ENCODE measurements at places on chromosomes 7 and 10. TPM values are rescaled to one million over a fixed set of nuclear protein-coding genes. Genes with fewer than 3 reads are reported as not detected.

- no peak overlapping the region for H3K27ac ChIP-seq
- no peak for DNase-seq
- no peaks in the 10 kb centered on the region for H3K36me3 ChIP-seq
These were observed 39.7 kb downstream of the MALSU1 start for GRCh38 chr7:23338863-23339262.

GRCh38 chr7:106659166-106659962 lies 1.6 kb downstream of the CCDC71L start:
- H3K27me3 ChIP-seq = peaks cover 3% of the 10 kb centered on the region
- DNase-seq = no peak
- peaks cover 29% of the 10 kb centered on the region for H3K4me1 ChIP-seq

DNA sequence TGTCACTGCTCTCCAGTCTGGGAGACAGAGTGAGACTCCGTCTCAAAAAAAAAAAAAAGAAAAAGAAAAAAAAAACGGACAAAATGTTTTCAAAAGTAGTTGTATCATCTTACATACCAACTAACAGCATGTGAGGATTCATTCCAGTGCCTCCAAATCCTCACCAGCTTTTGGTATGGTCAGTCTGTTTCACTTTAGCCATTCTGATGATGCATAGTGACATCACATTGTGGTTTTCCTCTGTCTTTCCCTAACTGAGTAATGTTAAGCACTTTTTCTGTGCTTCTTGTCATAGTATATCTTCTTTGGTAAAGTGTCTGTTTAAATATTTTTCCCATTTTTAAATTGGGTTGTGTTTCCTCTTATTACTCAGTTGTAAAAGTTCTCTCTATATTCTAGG lies 251.4 kb upstream of the CTBP2 start:
- no peak overlapping the region for H3K4me3 ChIP-seq
- H3K27me3 ChIP-seq = no peaks in the 10 kb centered on the region
- H3K4me1 ChIP-seq = no peaks in the 10 kb centered on the region
- DNase-seq = no peak

DNA sequence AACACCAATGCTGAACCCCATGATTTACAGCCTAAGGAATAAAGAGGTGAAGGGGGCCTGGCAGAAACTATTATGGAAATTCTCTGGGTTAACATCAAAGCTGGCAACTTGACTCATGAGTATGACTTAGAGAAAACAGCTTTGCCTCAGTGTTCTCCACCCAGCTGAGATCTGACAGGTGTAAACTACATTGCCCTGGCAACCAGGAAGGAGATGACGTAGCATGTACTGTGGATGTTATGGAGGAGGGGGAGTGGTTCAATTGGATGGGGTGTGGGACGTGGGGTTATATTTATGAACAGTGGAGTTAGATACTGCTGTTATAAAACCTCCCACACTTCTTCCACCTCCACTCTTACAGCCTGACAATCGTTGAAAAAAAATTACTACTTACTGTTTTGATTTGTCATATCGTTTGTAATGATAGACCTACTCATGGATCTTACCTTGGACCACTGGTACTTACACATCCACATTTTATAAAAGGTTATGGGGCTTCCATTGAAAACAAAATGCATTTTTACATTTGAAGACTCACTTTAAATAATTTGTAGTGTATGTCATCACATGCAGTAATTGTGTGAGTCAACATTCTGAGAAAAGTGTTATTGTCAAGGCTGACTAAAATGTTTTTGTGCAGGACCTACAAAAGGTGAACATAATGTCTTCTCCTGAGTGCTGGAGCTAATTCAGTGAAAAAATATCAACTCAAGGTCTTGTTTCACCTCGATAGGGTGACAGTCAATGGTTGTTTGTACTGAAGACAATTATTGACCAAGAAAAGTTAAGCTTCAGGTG lies 6.4 kb downstream of the OR2F1 start:
- peaks cover 26% of the 10 kb centered on the region for H3K27me3 ChIP-seq
- no peak overlapping the region for H3K4me3 ChIP-seq
- H3K27ac ChIP-seq = no peak overlapping the region
- no peak for DNase-seq
- no peaks in the 10 kb centered on the region for H3K36me3 ChIP-seq

DNA sequence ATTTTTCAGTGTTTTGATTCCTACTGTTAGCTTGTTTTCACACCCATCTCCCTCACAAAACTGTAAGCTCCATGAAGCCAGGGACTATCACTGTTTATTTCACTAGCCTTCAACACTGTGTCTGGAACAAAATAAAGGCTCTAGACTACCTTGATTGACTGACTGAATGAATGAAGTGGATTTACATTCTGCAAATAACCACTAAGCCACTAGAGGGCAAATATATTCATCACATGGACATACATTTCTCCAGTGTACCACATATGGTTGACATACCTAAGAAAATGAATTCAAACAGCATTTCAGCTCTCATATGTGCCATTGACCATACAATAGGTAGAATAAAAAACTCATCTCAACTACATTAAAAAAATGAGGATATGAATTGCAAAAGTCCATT lies 185.9 kb downstream of the RAB11FIP2 start:
- no peak for DNase-seq
- H3K4me3 ChIP-seq = no peak overlapping the region
- no peaks in the 10 kb centered on the region for H3K4me1 ChIP-seq
- H3K27me3 ChIP-seq = peaks cover 6% of the 10 kb centered on the region
- H3K27ac ChIP-seq = no peak overlapping the region
- no peaks in the 10 kb centered on the region for H3K36me3 ChIP-seq

DNA sequence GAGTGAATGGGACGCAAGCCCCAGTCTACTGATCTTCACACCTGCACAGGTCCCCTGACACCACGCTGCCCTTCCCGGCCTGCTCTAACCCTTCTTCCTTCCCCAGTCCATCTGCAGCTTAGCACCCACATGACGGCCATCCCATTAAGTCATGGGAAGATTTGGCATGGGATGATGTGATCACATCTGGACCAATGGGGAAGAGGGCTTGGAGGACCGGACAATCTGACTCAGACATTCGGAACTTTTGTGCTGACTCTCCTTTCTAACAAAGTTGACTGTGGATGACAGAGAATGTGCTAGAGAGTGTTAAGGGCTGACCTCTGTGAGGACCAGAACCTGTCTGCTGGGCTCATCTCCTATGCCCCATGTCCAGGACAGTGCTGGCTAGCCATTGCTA lies 15.6 kb downstream of the CXCL12 start:
- H3K4me1 ChIP-seq = no peaks in the 10 kb centered on the region
- no peak for DNase-seq
- no peak overlapping the region for H3K4me3 ChIP-seq
- no peaks in the 10 kb centered on the region for H3K36me3 ChIP-seq

- H3K36me3 ChIP-seq = peaks cover 14% of the 10 kb centered on the region
- no peak overlapping the region for H3K27ac ChIP-seq
- H3K4me3 ChIP-seq = no peak overlapping the region
- H3K4me1 ChIP-seq = peaks cover 61% of the 10 kb centered on the region
These were observed 18.9 kb downstream of the TPK1 start for GRCh38 chr7:144817001-144817400.

DNA sequence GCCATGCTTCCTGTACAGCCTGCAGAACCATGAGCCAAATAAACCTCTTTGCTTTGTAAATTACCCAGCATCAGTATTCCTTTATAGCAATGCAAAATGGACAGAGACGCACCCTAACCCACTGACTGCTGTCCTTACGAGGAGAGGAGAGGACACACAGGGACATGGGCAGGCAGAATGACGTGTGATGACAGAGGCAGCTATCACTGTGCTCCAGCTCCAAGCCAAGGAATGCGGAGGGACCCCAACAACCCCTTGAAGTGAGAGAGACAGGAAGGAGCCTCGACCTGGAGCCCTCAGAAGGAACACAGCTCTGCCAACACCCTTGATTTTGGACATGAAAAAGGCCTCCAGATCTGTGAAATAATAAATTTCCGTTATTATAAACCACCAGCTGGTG lies 46.6 kb upstream of the EBF3 start:
- peaks cover 6% of the 10 kb centered on the region for H3K27me3 ChIP-seq
- no peak for DNase-seq
- H3K4me3 ChIP-seq = no peak overlapping the region
- no peaks in the 10 kb centered on the region for H3K4me1 ChIP-seq
- H3K27ac ChIP-seq = no peak overlapping the region
- H3K36me3 ChIP-seq = no peaks in the 10 kb centered on the region

Gene GPER1
- total RNA-seq = 0.15 TPM

Gene ZNF239
- total RNA-seq = 0.15 TPM

Gene LIPM
- total RNA-seq = not detected

Gene PNLIPRP2
- not detected for total RNA-seq
